ENCODE measurements at places on chromosomes 4 and X.

GRCh38 chrX:38817004-38817703, 15.9 kb downstream of the MID1IP1 start:
- no peak for DNase-seq

- no peak for DNase-seq
These were observed 158.2 kb upstream of the CPEB2 start for GRCh38 chr4:14844061-14844460.

GRCh38 chrX:37802028-37802427, 22.2 kb downstream of the CYBB start:
- DNase-seq, result no peak

GRCh38 chr4:55458164-55458563, 62.4 kb downstream of the TMEM165 start:
- no peak for DNase-seq

- DNase-seq, result no peak
These were observed 31.9 kb downstream of the BMP15 start for GRCh38 chrX:50942471-50942870.

DNA sequence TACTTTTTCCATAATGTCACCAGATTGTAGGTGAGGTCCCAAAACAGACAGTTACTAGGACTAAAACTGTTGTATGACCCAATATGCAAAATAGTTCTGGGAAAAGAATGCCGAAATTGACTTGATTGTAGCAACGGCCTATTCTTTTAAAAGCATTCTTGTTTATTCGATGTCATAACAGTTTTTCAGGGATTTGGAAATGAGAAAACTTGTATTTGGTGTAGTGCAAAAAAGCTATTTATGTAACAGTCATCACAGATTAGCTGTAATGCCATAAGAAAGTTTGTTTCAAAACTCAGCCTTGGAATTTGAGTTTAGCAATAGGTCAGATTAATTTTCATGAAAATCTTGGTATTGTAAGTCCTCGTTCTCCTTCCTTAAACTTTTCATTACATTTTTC, 69.2 kb upstream of the DIAPH2 start:
- no peak for DNase-seq

All from cardiac septum (tissue), 1 donor.